ENCODE measurements at places on chromosomes 12 and 14.

- DNase-seq, result no peak
These were observed 178.0 kb downstream of the FOXN3 start for GRCh38 chr14:89239023-89239422.

DNA sequence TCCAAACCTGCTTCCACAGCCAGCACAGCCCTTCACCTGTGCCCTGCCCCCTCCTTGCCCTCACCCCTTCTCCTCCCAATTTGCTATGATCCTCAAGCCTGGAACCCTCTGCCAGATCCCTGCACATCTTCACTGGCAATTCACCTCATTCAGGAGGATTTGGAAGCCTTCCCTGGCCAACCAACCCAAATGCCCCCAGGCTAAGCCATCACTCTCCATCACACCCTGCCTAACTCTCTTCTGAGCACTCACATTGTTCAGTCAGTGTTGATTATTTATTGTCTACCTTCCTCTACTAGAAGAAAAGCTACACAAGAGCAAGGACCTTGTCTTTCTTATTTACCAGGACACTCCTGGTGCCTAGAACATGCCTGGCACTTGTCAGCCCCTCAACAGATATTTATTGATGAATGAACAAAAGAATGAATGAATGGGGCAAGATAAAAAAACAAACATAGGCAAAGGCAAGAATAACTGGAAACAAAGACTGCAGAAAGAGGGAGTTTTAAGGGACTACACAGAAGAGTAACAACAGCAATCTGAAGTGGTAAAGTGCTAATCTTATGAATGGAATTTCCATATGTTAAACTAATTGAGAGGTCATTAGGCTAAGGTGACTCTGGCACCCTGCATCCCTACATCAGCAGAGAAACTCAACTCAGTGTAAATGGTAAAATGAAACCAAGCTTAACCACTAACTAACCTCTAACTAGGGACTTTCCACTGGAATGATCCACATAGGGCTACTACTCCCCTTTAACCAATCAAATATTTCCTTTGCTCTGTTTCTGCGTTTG is 33.4 kb downstream of the TMTC1 start:
- no peak for DNase-seq

GRCh38 chr12:66623455-66623854 is 55.4 kb downstream of the GRIP1 start:
- DNase-seq, result no peak

DNA sequence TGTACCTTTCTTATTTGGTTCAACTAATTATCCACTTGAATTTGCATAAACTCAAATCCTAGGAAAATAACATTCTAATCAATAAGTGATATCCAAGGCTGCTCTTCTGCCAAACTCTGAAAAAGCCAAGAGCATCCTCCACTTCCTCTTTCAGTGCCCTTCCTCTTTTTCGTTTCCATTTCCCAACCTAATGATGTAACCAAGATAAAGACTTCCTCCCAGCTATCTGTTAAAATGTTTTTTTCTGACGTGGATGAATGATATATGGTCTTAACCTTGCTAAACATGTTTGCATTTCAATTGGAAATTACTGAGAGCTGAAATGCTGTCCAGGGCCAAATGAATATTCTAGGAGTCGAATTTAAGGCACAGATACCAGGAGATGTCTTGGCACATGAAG is 459.5 kb upstream of the PDE3A start:
- no peak for DNase-seq

DNA sequence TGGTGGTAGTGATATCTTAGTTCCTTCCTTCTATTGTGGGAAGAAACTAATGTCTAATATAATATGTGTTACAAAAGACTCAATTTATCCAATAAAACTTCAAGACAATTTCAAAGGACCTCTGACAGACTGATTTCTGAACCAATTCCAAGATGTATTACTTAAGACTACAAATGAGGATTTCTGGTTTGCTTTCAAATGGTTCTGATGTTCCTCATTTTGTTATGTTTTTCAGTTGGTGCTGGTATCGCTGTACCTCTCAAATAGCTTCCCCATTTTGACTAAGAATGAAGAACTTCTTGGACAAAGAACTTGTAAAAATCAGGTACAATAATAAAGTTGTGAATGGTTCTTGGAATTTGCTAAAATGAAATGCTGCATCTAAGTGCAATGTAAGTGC is 19.4 kb upstream of the MBIP start:
- no peak for DNase-seq

GRCh38 chr14:53328841-53329240 is 175.7 kb upstream of the DDHD1 start:
- DNase-seq, result no peak

- DNase-seq, result no peak
These were observed 1.7 kb downstream of the LARP4 start for GRCh38 chr12:50402264-50403000.

GRCh38 chr14:90722590-90722989 is 93.6 kb downstream of the TTC7B start:
- DNase-seq, result no peak

- DNase-seq, result no peak
These were observed 46.5 kb downstream of the ELK3 start for GRCh38 chr12:96240656-96241055.

DNA sequence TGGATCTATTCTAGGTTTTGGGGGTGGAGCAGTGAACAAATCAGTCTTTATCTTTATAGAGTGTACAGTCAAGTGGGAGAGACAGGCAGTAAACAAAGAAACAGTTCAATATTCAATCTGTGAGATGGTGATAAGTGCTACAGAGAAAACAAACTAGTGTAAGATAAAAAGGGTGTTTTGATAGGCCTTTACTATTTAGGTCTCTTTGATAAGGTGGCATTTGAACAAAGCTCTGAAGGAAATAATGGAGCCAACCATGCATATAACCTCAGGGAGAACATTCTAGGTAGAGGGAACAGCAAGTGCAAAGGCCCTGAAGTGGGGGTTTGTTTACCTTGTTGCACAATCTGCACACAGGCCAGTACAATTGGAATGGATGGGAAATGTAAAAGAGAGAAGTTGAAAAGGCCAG is 47.3 kb downstream of the PTPN11 start:
- no peak for DNase-seq

GRCh38 chr12:63129927-63130326 is 21.1 kb downstream of the AVPR1A start:
- DNase-seq, result no peak

DNA sequence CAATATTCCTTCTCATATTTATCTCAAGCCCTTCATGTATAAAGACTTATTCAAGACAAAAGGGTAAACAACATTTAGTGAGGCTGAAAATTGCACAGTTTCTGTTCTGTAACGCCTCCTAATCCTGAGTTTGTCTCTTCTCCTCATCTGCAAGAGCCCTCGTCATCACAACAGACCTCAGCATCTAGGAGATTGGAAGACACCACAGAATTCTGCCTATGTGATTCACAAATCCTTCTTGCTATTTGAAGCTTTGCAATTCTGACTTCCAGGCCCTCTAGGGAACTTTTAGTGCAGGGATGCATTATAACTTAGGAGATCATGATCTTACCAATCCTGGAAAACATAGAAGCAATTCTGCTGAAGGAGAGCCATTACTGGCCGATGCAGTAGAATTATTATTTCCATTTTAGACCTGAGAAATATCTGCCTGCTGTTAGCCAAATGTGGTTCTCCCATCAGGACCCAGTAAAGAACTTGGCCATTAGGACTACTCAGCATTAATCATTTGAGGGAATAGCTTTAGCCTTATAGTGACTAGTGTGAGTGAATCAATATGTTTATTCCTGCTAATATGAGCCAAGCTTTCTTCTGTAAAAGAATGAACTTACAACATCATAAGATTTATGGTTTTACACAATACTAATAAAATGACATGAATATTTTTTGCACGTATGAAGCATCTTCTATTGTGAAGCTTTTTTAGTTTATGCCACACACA is 119.5 kb downstream of the ANO4 start:
- no peak for DNase-seq

DNA sequence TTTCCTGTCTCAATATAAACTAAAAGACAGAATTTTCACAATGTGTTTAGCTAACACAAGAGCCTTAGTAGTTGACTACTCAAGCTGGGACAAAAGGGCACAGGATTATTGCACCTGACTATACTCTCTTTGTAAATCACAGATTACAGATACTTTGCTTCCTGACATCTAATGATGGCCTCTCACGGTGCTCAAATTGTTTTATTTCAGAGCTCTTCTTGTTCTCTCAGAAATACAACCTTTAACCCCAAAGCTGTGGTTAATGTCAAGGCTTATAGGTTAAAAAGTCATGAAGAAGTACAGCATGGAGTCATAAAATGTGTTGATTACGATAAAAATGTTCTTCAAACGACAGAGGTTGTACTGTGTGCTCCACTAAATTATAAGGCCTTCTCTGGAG is 89.9 kb upstream of the CPNE8 start:
- DNase-seq, result no peak

DNA sequence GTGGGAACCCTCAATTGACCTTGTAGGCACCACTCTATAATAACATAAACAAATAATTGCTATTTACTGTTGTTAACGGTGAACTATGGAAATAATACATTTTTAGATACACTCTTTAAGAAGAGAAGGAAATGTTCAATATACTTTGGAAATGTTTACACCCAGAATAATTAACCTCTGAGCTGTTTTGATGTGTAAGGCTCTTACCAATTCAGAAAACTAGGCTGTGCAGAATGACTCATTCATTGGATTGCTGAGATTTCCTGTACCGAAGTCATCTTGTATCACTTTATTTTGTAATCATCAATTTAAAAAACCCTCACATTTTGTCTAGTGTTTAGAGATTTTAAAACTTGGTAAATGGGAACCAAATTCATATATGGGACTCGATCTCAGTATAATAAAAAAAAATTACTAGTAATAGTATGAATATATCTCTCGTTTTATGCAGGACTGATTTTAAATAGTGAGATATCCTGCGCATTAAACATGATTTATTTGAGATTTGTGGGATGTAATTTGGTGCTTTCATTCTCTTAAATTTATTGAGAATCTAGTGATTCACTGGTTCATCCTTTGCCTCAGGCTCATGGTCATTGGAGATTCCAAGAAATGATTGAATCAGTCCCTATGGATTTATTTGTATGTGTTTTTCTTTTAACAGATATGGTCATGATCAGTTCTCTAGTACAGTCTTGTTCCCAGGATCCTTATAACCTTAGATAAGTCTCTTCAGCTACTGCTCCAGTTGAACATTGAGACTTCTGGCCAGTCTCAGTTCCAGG is 3.9 kb downstream of the SAMD4A start:
- no peak for DNase-seq

DNA sequence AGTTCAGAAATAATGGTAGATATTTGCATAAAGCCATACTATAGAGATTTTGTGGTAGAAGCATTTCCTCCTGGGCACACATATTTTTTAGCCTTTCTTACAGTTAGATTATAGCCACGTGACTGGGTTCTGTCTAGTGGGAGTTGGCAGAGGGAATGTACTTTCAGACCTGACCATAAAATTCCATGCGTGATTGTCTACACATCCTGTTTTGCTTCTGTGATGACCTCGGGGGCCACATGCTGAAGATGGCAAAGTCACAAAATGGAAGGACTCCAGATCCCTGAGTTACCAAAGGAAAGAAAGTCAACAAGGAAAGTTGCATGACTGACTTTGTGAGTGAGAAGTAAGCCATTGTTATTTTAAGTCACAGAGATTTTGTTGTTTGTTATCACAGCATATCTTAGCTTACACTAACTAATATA is 14.6 kb upstream of the MIA2 start:
- no peak for DNase-seq

DNA sequence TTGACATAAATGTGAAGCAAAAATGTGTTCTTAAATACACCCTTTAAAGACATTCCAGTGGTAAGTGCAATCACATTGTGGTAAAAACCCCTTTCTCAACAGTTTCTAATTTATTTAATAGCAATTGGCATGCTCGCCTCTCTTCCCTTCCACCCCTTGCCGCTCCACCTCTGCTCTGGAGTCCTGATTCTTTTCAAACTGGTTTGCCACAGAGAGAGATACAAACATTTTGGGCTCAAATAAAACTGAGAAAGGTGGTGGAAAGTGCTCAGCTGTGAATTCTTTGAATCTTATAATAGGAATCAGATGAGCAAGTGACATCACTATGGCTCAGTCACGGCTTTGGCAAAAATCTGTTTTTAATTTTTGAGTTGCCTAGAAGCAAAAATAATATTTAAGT is 993.9 kb downstream of the GALC start:
- no peak for DNase-seq

DNA sequence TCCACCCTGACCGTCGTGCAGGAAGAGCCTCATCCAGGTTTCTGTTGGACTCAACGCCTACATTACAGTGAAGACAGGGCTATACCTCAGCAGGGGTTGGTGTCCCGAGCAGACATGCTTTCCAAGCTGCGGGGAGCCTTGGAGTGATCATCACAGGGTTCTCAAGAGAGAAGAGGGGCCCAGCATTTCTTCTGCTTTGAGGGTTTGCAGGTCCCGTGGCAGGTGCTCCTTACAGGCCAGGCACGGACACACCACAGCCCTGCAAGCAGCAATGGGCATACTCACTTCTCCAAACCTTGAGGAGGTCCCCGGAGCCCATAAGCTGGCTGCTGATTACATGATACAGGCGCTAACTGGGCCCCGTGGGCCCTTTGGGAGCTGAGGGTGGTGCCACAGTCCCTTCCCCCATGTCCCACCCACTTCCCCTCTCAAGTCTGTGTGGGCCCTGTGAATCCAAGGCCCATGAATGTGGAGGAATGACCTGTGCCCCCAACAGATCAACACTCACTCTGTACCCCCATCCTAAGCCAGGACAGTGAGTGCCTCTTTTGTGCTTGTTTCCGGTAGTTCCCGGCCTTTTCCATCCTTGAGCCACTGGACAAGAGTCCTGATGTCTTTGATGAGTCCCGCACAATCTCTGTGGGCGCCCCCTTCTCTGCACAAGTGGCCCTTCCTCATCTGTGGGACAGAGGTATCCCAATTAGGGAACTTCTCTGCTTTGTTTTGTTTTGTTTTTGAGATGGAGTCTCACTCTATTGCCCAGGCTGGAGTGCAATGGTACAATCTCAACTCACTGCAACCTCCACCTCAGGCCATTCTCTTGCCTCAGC is 1.1 kb downstream of the AQP2 start:
- DNase-seq, result no peak

DNA sequence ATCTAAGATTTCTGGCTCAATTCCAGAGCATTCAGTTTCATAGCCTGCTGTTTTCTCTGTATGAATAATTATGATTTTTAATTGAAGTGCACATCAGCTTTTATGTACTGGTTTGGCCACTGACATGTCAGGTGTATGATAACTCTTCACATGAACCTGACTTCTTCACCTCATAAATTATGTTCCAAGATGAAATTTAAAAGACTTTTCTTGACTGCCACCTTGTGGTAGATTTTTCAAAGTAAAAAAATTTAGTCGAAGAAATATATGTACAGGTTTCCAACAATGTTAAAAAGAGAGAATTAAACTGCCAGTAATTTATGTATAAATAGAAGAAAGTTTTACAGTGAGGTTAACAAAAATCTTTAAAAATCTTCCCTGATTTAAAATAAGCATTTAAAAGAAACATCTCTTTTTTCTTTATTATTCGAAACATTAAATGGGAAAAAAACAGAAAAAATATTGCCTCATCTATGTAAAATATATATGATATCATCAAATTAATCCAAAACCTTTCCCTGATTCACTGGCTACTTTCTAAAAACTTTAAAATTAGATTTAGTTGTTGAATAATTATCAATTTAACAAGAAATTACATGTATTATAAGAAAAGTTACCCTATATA is 124.9 kb upstream of the ATXN7L3B start:
- no peak for DNase-seq

- DNase-seq, result no peak
These were observed 32.7 kb downstream of the FOS start for GRCh38 chr14:75311356-75311755.
